AG08395 (cell line): ENCODE measurements at places on chromosomes 4 and X.

DNA sequence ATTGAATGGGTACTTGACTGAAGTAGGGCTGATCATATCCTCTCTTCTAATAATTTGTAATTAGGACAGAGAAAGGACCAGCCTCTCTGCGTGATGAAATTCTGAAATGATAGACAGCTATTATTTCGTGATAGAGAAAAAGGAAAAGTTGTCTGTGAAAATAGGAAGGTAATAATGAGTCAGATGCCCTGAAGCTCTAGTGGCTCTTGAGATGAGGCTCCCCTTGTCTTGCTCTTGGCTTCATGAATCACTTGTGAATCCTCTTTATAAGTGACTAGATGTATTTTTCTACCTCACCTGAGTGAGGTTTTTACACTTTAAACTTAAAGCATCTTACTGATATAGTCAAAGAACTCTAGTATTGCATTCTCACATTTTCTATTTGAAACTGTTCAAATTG lies 888.9 kb downstream of the PCDH18 start:
- no peak for DNase-seq

DNA sequence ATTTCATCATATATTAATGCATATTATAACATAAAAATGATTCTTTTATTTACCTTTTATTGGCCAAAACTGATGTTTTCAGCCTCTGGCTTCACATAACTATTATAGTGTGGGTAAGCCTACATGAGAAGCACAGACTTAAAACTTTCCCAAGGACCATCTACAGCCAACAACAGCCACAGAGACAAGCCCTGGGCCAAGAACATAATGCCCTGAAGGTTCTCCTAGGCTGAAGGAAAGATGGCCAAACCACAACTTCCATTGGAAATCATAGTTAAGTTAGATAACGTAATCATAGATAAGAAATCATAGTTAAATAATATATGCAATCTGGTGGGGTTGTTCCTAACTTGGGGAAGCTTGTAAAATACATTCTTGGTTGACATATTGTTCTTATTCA lies 280.0 kb upstream of the EMCN start:
- no peak for DNase-seq

GRCh38 chr4:2965262-2965661 lies 1.9 kb downstream of the GRK4 start:
- DNase-seq: no peak

- no peak for DNase-seq
Observed at GRCh38 chrX:38627683-38628082, 66.3 kb downstream of the TSPAN7 start.

DNA sequence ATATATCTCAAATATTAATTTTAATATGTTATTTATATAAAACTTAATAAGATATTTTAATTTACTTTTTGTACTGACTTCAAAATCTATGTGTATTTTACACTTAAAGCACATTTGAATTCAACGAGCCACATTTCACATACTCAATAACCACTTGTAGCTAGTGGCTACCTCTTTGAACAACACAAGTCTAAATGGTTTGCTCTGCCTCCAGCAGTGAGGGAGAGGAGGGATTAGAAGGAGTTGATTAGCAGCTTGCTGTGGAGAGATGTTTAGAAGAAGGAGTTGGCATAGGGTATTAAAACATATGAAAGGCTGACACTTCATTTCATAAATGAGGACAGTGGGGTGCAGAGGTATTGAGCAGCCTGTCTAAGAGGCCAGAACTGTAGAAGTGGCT lies 124.0 kb downstream of the ARHGAP24 start:
- DNase-seq: no peak

DNA sequence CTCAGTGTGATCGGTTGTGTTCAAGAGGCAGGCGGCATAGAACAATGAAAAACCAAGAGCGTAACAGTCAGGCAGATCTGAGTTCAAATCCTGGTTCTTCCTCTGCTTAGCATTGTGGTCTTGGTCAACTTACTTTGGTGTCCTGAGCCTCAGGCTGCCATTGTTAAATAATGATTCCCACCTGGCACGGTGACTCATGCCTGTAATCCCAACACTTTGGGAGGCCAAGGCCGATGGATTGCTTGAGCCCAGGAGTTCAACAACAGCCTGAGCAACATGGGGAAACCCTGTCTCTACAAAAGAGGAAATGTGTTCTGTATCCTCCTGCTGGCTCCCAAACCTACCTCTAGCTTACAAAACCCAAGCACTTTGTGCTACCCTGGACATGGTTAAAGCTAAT lies 129.0 kb upstream of the STX18 start:
- DNase-seq: no peak

GRCh38 chr4:8391972-8392371 lies 48.6 kb downstream of the ACOX3 start:
- DNase-seq: peak; percentile 63

GRCh38 chr4:179268791-179269190 lies 1826.6 kb upstream of the AGA start:
- DNase-seq: no peak

DNA sequence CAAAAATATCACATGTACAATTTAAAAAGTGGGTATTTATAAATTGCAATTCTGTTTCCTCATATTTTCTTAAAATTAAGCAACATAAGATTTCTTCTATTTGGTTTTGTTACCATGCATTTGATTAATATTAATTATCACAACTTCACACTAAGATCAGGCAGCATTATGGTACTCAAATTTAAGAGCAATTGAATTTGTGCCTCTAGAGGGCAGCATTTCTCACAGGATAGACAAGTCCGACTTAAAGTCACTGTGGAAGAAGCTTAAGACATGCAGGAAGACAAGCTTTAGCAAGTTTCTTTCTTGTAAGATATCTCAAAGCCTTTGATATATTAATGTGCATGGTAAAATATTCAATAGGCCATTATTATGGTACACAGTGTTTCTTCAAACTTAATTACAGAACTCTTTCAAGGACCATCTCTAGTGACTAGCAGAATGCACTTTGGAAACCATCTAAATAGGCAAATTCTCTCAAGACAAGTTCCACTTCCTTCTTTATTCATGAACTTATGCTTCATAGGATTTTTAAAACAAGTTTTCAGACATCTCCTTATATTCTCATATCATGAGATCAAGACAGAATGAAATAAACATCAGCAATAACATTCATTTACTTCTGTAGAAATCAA lies 35.0 kb downstream of the FBXW7 start:
- peak; percentile 71 for DNase-seq

DNA sequence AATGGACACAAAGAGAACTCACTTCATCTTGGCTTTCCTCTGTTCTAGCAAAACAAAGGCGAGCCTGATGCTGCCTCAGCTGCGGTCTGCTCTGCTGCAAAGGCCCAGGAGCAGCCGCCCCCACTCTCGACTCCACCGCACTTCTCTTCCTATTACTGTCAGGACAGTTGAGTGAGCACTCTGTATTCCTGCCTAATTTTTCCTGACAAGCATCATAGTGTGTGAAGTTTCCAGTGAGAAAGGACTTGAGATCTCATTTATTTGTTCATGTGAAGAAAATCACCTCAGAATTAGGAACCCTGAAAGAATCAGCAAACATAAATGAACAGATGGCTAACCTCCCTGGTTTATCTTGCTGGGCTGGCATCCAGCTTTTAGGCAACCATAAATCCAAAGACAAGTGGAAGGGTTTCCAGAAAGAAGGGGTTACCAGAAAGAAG lies 15.6 kb downstream of the SCARB2 start:
- peak; percentile 50 for DNase-seq

DNA sequence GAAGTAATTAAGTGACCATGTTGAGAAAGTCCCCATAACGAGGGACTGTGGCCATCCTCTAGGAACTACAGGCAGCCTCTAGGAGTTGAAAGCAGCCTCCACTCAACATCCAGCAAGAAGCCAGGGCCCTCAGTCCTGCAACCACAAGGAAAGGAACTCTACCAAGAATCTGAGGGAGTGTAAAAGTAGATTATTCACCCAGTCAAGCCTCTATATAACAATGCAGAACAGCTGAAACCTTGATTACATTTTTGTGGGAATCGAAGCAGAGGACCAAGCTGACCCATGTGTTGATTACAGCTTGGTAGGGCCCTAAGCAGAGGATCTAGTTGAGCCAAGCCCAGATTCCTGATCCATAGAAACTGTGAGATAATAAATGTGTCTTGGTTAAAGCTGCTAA lies 17.1 kb downstream of the RPS6KA6 start:
- no peak for DNase-seq

DNA sequence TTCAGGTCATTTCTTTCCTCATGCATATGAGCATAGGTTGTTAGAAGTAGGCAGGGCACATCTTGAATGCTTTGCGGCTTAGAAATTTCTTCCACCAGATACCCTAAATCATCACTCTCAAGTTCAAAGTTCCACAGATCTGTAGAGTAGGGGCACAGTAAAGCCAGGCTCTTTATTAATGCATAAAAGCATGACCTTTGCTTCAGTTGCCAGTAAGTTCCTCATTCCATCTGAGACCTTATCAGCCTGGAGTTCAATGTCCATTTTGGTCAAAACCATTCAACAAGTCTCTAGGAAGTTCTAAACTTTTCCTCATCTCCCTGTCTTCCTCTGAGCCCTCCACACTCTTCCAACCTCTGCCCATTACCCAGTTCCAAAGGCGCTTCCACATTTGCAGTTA lies 77.7 kb downstream of the MAP9 start:
- DNase-seq: no peak

GRCh38 chr4:71294301-71294700 lies 44.5 kb upstream of the SLC4A4 start:
- no peak for DNase-seq

DNA sequence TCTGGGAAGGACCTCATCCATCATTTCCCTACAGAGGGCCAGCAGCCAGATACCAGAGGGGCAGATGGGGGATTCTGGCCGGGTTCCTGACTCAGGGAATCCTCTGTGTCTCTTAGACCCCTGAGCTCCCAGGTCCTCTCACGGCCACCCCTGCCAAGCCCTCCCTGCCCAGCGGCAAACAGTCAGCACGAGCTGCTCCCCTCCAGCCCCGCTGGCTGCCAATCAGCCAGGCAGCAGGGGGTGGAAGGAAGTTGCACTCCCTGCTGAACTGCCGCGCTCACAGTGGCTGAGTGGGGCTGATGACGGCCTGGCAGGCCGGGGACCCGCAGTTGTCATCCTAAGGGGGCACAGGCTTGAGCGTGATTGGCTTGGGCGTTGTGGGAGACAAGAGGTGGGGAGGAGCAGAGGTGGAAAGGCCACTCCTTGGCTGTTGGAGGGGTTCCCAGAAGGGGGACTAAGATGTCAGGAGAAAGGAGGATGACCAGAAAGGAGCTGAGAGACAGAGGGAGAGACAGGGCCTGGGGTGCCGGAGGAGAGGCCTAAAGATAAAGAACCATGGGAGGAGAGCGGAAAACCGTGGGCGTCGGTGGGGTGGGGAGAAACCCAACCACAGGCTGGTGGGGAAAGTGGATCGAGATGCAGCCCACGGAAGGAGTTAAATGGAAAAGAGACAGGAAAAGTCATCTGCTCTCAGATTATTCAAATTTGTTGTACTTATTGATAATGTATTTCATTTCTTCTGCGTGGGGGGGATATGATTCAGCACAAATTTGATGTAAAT lies 4.4 kb upstream of the CCDC149 start:
- no peak for DNase-seq

- no peak for DNase-seq
Observed at GRCh38 chr4:7753931-7754465, 185.7 kb downstream of the AFAP1 start.

DNA sequence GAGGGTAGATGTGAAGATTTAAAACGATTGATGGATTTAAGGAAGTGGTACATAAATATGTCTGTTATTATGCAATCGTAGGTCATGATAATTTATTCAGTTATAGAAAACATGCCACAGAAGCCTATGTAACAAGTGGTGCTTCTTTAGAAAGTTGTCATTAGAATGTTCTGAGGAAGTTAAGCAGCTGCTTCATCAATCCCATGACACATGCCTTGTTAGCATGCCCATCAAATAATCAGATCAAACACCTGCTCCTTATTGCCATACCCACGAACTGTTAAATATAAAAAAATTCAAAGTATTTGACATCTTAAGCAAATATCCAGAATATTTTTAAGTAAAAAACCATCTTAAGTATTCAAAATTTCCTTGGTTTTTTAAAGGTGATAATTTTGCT lies 76.4 kb upstream of the MYOZ2 start:
- DNase-seq: no peak

DNA sequence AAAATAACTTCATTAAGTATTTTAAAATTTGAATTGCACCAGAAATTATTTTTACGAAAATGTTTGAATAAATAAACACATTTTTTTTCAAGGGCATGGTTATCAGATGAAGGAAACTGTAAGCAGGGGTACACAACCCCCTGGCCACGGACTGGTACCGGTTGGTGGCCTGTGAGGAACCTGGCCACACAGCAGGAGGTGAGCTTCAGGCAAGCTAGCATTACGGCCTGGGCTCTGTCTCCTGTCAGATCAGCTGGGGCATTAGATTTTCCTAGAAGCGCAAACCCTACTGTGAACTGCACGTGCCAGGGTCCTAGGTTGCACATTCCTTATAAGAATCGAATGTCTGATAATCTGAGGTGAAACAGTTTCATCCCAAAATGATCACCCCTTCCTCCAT lies 1499.7 kb upstream of the AGA start:
- no peak for DNase-seq

- DNase-seq: no peak
Observed at GRCh38 chrX:71052721-71053120, 15.4 kb downstream of the SNX12 start.

DNA sequence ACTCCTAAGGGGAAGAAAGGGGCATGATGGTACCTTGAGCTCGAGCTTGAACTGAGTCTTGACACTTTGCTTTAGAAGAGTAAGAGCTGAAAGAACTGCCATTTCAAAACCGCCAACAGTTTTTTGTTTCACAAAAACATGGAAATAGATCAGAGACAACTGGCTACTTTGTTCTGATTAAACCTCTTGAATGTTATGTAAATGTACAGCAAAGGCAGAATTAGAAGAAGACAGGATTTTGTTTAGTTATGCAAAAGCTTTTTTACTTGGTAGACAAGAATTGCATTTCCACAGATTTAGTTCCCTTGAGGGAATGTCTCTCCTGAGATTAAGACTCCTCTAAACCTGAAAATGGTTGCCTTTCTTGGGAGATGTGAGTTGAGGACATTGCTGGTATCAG lies 33.3 kb upstream of the STPG2 start:
- no peak for DNase-seq

DNA sequence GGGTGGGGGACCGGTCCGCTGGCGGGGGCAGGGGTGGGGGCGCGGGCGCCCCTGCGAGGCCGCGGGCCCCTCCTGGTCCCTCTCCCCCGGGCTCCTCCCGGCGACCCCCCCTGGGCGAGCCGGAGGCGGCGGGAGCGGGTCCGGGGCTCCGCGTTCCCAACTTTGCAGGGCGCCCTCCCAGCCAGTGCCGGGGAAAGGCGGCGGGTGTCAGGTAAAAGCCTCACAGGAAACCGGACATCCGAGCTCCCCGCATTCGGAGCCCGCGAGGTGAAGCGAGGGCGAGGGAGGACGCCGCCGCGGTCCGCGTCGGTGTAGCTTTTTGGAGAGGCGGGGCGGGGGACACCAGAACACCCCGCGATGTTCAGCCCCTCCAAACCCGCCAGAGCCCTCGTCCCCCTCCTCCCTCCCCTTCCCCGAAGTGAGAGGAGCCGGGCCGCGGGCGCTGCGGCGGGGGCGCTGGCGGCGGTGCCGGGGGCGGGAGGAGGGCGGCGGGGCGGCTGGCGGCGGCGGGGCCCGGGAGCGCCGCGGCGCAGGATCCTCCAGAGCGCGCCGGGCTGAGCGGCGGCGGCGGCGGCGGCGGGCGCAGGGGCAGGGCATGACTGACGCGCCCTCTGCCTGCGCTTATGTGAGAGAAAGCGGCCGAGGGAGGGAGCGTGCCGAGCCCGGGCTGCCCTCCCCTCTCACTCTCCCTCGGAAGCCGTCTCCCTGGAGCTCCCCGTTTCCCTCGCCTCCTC lies at the start of gene VEGFC:
TSS of gene VEGFC (minus strand) at position 597 of the 734 bp plus-strand sequence. CDS start 611 bp downstream, outside the sequence.
- DNase-seq: peak; percentile 70

GRCh38 chrX:20205927-20206708 lies 60.6 kb downstream of the RPS6KA3 start:
- DNase-seq: no peak
